ENCODE measurements at places on chromosomes 1 and 21.

- no peak for DNase-seq
Observed at GRCh38 chr21:27206368-27206982, 239.6 kb upstream of the ADAMTS5 start.

DNA sequence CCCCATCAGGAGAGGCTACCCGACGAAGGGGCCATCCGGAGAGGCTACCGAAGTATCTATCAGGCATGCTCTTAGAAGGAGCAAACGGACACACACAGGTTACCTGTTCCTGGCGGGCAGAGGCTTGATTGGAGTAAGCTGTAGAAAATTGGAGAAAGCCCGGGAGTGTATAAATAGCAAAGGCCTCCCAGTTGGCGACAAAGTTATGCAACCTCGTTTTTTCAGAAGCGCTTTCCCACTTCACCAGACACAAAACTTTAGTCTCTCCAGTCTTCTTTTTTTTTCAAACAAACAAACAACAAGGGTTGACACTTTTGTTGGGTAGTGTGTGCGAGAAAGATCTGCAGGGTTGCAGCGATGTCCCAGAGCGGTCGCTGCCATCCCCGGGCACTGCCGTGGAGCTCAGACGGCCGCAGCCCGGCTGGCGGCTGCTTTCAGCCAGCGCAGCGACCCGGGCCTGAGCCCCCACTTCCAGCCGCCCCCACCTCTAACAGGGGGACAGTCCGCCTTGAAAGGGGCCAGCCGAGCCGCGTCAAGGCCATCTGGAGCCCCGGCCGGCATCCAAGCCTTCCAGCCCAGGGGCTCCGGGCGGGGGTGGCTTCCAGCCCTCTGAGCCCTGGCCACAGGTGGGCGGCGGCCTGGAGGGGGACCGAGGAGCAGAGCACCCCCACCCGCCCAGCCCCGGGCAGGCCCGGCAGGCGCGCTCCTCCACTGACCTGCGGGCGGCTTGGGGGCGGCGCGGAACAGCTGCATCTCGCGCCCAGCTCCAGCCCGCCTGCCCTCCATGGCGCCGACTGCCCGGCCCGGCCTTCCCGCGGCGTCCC is 616 bp downstream of the MCOLN3 start:
- no peak for DNase-seq

- no peak for DNase-seq
Observed at GRCh38 chr21:38852278-38852677, 46.5 kb downstream of the ETS2 start.

GRCh38 chr21:16642353-16642752 is 870.5 kb upstream of the CXADR start:
- DNase-seq = no peak

DNA sequence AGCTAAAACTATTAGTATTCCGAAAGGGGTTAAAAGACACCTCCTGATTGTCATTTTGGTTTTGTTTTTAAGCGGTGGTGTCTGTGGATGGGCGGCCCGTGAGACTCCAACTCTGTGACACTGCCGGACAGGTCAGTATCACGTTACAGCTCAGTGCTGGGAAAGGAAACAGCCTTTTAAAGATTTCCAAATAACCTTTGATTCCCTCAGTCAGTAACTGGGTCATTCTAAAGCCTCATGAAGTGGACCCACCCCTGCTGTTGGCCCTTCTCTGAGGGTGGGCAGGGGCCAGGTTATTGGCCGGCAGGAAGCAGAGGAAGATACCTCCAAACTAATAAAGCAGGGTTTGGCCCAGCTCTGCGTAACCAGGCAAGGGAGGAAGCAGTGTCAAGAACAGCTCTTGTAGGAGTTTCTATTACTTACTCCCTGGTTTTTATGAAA is 2.3 kb downstream of the RHOU start:
- DNase-seq = no peak

GRCh38 chr1:49102752-49103151 is 326.1 kb upstream of the BEND5 start:
- no peak for DNase-seq

DNA sequence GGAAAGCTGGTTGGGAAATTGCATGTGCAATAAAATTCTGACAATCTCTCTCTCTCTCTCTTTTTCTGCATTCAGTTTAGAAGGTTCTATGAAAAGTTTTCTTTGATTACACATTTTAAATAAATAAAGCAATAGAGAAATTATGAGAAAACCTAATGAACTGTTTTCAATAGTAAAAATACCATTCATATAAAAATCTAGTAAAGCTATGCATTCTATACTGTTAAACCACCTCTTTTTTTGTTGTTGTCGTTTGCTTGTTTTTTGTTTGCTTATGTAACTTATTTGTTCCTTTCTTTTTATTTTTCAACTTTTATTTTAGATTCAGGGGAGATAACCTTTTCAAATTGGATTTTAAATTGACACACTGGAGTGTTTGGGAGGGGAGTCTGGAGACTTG is 14.1 kb upstream of the OR2B11 start:
- DNase-seq = no peak
